ENCODE measurements at places on chromosomes 3 and 15.

- DNase-seq: no peak
These were observed 646.0 kb upstream of the CFAP20DC start for GRCh38 chr3:59695860-59696259.

GRCh38 chr3:128999102-128999501, 2.0 kb upstream of the EFCC1 start:
- DNase-seq: no peak

DNA sequence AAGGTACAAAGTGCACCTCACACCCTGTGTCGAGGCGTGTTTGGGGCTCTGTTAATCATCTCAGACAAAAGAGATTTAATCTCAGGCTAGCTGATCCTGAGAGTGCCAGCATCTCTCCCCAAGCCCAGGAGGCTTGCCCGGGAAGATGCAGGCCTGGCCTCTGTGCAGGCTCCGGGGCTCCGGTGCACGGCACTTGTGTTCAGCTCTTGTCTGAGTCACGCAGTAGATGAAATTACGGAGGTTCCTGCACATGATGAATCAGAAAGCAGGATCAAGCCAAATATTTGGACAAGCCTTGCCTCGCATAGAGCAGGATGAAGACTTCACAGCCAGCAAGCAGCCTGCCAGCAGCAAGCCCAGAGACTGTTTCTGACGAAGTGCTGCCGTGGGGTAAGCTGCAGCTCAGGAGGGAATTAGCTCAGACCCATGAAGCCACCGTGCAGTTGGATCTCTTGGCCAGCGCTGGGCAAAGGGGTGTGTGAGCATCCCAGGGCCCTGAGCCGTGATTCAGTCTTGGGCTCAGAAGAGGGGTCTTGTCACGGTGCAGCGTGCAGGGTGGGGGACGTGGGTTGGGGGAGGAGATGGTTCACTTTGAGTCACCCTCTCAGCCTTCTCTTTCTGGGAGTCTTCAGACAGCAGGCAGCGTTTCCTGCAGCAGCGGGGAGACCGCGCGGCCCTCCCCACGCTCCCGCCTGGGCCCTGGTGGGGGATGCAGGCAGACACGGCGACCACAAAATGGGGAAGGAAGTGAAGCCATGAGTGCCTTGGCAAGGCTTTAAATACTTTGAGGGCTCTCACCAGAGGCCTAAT, 89.2 kb upstream of the MEF2A start:
- no peak for DNase-seq

- peak; percentile 8 for DNase-seq
These were observed at the start of gene RTP4 for GRCh38 chr3:187368251-187369088. RTP4 (plus strand) TSS chr3:187368385; CDS start chr3:187368442, 57 bp downstream.

GRCh38 chr3:88997260-88997659, 110.2 kb upstream of the EPHA3 start:
- DNase-seq: no peak

DNA sequence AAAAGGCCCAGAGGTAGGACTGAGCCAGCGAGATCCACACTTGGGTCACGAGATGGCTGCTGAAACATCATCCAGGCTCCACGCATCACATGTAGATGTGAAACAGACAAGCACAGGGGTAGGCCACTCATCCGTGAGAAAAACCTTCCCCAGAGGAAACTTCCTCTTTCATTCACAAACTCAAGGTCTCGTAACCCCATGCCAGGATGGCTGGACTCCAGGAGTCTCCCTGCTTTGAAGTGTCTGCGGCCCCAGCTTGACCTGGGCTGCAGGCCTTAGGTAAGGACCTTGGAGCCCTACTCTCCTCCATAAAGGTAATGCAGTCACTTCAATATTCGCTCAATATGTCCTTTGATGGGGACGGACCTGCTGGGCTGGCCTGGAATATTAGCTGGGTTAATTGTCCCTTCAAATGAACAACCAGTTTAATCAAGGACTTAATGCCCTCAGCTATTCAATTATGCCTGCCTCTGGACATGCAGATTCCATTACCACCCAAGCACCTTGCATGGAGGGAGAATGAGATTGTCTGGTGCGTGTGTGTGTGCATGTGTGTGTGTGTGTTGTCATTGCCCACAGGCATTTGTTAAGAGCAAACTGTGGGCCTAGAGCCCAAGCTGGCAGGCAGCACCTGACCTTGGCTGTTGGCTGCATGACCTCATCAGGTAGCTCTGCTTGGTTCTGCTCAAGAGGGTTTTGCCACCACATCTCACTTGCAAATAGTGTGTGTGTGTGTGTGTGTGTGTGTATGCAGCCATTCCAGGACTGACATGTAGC, 186.9 kb upstream of the TLE3 start:
- DNase-seq: no peak

- no peak for DNase-seq
These were observed at the start of gene WNT5A for GRCh38 chr3:55486857-55487380. WNT5A (minus strand) TSS chr3:55487306; CDS start chr3:55486985, 321 bp downstream.

GRCh38 chr15:57541805-57542504, 49.7 kb upstream of the MYZAP start:
- no peak for DNase-seq

GRCh38 chr3:20561166-20561565, 375.2 kb upstream of the SGO1 start:
- no peak for DNase-seq

GRCh38 chr3:183513046-183513706, 42.3 kb downstream of the KLHL6 start:
- no peak for DNase-seq
